ENCODE measurements at places on chromosomes 1 and 21. TPM values are rescaled to one million over a fixed set of nuclear protein-coding genes. Genes with fewer than 3 reads are reported as not detected.
A peak's percentile ranks its signal among the peaks of the same experiment; 100 is the strongest.

The LCE1F gene
- total RNA-seq, result not detected

The CACNA1S gene
- not detected for total RNA-seq

GRCh38 chr1:166064313-166064926, 102.4 kb downstream of the FAM78B start:
- no peak for DNase-seq

DNA sequence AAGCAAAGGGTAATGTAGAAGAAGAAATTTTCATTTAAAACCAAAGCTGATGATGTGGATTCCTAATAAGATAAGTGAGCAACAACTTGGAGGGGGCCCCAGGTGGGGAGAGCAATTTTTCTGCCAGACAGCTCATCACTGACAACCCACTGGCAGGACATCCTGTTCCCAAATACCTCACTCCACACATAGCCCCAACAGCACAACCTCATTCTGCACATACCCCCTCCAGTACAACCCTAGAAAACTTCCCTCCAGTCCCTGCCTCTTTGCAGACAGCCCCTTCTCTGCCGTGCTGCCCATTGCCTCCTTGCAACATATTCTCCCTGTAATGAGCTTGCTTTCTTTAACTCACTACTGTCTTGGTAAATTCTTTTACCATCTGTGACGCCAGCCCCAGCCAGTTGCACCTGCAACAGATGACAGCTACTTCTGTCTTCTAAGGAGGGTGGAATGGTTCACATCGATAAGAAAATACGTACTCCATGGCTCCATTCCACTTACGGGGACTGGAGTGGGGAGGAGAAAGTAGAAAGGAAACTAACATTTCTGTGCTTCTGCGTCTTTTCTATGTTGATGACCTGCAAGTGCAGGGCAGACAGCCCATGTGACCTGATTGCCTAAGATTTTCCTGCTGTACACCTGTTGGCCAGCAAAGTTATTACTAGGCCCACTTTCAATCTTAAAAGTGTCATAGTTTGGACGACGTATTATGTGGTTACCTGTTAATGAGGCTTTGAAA, 14.7 kb downstream of the RHEX start:
- no peak for DNase-seq

DNA sequence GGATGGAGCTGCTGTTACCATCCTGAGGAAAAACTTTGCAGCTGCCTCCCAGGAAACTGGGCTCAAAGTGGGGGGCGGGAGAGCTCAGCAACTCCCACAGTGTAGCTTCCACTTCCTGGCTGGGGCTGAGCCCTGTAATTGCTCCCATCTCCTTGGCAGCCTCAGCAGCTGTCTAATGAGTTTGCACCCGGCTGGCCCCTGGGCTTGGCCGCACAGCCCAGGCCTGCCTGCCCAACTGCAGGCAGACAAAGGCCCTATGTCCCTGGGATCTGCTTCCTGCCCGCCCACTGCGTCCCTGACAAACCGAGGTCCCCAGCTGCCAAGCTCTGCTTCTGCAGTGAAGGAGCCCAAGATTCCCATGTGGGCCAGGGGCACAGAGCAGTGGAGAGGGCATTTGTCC, 30.1 kb downstream of the EDN2 start:
- DNase-seq, result no peak

- peak; percentile 63 for DNase-seq
Observed at GRCh38 chr1:110155878-110156522, 5.7 kb downstream of the SLC6A17 start.

- peak; percentile 83 for DNase-seq
Observed at GRCh38 chr1:47432071-47433036, 5.5 kb upstream of the FOXD2 start.

The TTLL7 gene
- total RNA-seq, result 29.2 TPM

The RHCE gene
- 0.29 TPM for total RNA-seq

GRCh38 chr1:188670837-188671236, 1806.8 kb downstream of the BRINP3 start:
- no peak for DNase-seq

The RC3H1 gene
- total RNA-seq, result 49.1 TPM

The SMCP gene
- total RNA-seq, result not detected

DNA sequence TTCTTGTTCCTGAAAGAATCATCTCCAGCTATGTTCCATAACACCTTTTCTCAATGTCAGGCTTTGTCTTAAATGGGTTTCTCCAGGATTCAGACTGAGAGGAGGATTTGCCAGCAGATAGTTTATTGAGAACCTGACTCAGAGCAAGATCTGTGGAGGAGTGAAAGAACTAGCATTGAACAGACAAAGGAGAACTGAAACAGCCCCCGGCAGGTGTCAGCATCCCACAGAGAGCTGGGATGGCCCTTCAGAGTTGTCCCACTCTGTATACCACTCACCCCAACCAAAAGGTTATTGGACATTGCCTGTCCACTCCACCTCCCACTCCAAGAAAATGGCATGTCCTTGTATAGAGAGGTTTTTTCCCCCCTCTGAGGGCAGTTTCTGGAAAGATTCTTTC, 270.7 kb downstream of the PAPPA2 start:
- DNase-seq, result no peak

DNA sequence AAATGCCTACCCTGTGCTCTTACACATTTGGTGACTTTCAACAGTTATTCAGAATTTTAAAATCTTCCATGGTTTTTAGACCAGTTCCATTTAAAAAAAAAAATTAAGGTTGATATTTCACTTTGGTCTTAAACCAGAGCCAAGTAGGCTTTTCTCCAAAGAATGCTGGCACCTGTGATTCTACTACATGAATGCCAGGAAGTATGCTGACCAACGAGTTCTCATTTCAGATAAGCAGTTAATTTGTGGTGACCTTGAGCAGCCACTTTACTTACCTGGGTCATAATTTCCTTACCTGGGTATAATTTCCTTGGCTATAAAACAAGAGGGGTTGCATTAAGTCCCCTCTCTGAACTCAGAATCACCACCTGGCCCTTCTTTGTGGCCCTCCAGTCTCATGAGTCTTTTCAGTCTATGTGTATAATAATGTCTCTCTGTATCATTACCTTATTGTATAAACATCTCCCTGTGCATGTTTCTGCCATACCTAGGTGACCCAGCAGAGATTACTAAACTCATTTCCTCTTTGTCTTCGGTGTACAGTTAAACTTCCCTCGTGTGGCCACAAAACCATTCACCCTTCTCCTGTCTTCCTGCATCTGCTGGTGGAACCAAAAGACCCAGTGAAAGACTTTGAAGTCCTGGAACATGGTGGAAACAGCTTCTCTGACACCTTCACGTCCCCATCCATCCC, 139.1 kb upstream of the DPT start:
- no peak for DNase-seq

The TTC39A gene
- total RNA-seq, result 36.3 TPM

- no peak for DNase-seq
Observed at GRCh38 chr1:246462986-246463385, 44.1 kb downstream of the SMYD3 start.

DNA sequence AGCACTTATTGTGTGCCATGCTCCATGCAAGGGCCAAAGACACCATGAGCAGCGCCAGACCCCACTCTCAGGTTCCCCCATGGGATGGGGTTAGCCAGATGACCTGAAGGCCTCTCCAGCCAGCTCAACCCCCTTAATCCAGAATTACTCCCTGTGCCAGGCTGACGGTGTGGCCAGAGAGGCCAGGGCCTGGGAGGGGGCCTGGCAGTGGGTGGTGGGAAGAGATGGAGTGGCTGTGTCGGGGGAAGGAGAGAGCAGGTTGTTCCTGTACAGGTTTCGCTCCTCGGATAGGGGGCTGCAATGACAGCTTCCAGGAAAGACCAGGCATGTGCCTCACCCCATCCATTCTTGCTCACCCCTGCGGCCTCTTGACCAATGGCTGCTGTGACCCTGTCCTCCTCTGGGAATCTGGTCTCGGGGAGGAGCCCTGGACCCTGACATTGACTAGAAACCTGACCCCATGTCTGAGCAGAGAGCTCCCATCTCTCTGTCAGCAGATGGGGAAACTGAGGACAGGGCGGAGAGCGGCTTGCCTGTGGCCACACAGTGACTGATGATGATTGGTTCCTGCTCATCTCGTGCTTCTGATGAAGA, 345.3 kb downstream of the MATN1 start:
- no peak for DNase-seq

DNA sequence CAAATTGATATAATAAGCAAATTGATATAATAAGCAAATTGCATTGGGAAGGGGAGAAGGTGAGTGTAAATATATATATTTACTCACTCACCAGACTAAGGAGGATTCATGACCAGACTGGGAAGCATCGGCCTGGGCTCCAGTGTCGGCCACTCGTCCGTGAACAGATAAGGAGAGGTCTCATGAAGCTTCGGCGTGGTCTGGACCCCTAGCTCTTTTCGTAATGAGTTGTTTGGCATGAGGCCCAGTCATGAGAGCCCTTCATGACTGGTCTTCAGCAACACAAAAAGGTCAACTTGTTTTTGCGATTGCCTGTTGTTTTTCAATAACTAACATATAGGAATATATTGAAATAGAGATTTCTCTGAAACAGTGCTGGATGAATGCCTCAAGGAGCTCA, 222.9 kb upstream of the KCNK2 start:
- DNase-seq, result no peak

The GUCA2B gene
- not detected for total RNA-seq

- DNase-seq, result no peak
Observed at GRCh38 chr1:97137862-97138514, 416.4 kb downstream of the PTBP2 start.

The SPRR2D gene
- not detected for total RNA-seq

The RIMS3 gene
- 5.3 TPM for total RNA-seq

- peak; percentile 54 for DNase-seq
Observed at GRCh38 chr1:234933475-234933874, 195.2 kb downstream of the TOMM20 start.

- DNase-seq, result no peak
Observed at GRCh38 chr1:156936191-156936590, 15.8 kb downstream of the LRRC71 start.

The TCHH gene
- not detected for total RNA-seq

GRCh38 chr1:44847845-44848244, 4.8 kb upstream of the PTCH2 start:
- no peak for DNase-seq

DNA sequence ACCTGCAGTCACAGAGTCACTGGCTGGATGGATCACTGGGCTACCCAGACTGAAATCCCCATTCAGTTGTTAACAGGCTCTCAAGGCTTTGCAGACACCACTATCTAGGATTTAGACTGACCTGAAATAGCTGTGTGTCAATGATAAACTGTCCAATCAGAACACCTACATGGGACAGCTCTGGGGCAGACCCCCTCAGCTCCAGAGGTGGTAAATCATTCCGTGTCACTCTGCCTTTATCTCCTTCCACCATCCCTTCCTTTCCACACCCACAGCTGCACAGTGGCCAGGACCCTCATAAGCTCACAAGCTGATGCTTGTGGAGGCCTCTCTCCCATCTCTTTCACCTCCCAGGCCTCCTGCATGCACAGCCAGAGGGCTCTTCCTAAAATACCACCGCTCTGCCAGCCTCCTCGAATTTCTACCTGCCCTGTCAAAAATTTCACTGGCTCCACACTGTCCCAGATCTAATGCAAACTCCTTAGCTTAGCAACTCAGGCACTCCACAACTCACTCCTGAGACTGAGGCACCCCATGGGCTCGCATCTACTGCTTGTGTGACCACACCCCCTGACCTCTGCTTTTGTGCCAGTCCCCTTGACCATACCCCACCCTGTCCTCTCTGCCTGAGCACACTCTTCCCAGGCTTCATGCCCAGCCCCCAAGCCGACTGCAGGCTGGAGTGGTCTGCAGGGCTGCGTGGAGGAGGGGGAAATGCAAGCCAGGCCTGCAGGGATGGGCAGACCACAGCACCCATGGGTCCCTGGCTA, 5.8 kb downstream of the CAPZB start:
- DNase-seq, result no peak

- no peak for DNase-seq
Observed at GRCh38 chr1:204190212-204191211, 5.8 kb downstream of the KISS1 start.

The WNT3A gene
- total RNA-seq, result 0.21 TPM

GRCh38 chr1:62058956-62059355, 135.7 kb upstream of the L1TD1 start:
- DNase-seq, result no peak

GRCh38 chr1:87061742-87062156, 147.3 kb downstream of the HS2ST1 start:
- DNase-seq, result no peak

DNA sequence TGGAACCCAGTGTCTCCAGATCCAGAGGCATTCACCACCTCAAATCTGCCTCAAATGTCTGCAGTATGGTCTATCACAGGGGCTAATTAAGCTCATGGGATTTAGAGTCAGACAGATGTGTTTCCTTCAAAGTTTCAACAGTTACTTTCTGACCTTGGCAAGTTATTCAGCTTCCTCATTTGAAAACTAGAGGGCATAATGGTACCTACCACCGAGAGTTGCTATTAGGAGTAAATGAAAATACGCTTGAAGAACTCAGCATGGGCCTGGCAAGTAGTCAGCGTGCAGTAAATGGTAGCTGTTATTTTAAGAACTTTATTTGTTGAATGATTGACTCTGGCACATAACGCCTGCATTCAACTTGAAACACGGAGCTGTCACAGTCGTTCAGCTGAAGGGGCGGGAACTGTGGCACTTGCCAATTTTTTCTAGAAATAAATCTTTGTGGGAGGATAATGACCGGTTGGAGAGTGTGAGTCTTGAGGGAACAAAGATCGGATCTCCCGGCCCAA, 1.2 kb upstream of the CAP1 start:
- DNase-seq, result no peak

DNA sequence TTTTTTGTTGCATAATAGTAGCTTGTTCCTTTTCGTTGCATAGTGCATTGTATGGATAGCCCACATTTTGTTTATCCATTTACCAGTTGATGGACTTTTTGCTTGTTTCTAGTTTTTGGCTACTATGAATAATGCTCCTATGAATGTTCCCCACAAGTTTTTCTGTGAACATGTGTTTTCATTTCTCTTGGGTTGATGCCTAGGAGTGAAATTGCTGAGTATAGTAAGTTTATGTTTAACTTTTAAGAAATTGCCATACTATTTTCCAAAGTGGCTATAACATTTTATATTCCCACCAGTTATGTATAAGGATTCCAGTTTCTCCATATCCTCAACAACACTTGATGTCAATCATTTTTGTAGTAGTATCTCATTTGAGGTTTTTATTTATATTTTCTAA, 84.8 kb upstream of the CACYBP start:
- DNase-seq, result no peak

- peak; percentile 17 for DNase-seq
Observed at GRCh38 chr1:33177996-33178540, 3.8 kb downstream of the TRIM62 start.

- DNase-seq, result no peak
Observed at GRCh38 chr1:85609976-85610375, 29.4 kb downstream of the CCN1 start.

The TMEM269 gene
- 0.18 TPM for total RNA-seq

DNA sequence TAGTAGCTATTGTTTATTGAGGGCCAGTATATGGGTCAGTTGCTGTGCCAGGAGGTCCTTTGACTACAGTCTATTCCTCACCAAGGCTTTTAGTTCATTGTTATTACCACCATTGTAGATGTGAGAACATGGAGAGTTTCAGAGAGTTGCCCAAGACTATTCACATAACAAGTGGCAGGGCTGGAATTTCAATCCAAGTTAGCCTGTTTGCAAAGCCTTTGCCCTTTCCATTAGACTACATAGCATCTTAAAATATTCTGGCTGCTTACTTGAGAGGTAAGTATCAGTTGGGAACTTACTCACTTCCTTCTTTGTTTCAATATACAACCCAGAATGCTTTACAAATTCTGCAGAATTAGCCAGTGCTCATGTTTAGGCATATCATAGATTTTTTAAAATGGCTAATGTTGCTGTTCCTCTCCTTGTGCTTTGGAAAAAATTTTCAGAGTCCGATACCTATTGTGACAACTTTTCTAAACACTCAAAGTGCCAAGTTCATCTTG, 141.2 kb downstream of the FGGY start:
- no peak for DNase-seq
